Left ventricle myocardium inferior (tissue), 1 donor: ENCODE measurements at places on chromosomes 3 and 15. TPM values are rescaled to one million over a fixed set of nuclear protein-coding genes. Genes with fewer than 3 reads are reported as not detected.

GRCh38 chr3:186273586-186273985, 88.4 kb downstream of the DGKG start:
- peak; percentile 65 for DNase-seq

DNA sequence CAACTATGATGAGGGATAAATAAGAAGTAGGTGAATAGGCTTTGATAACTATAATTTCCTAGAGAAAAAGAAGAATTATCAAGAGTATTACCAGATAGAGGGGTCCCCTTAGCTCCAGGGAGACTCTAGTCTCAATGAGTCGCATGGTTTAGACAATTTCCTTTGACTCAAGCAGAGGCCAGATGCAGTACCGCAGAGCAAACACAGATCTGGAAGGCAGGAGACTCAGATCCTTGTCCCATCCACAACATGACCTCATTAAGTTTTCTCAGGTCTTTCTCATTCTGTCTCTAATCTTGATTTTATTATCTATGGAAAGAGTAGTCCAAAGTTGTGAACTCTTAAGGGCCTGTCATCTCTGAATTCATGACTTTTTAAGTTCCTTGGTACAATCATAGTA, 987.9 kb downstream of the NTRK3 start:
- DNase-seq = no peak

GRCh38 chr3:136989781-136990524, 32.2 kb downstream of the IL20RB start:
- no peak for DNase-seq

DNA sequence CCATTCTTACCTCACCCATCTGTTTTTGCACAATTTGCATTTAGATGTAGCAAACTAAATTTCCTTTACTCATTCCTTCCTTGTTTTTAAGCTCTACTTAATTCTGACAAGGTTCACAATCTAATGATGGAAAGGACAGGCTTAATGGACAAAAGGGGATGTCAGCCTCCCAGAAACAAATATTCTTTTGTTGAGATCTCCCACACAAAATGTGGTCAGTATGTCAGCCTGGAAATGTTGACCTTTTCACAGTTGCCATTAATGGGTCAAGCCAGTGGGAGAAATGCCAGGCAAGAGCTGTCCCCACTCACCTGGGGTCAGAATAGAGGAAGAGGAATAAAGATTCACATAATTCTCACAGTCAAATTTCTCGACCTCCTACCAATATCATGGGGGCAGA, 27.0 kb downstream of the WWTR1 start:
- no peak for DNase-seq

- DNase-seq = no peak
Observed at GRCh38 chr3:54969652-54970051, 41.8 kb upstream of the LRTM1 start.

DNA sequence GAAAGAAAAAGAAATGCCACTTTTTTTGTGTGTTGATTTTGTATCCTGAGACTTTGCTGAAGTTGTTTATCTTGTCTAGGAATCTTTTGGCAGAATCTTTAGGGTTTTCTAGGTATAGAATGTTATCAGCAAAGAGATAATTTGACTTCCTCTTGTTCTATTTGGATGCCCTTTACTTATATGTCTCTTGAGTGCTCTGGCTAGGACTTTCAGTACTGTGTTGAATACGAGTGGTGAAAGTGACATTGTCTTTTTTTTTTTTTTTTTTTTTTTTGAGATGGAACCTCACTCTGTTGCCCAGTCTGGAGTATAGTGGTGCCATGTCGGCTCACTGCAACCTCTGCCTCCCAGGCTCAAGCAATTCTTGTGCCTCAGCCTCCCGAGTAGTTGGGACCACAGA, 64.7 kb upstream of the NPHP3 start:
- no peak for DNase-seq

DNA sequence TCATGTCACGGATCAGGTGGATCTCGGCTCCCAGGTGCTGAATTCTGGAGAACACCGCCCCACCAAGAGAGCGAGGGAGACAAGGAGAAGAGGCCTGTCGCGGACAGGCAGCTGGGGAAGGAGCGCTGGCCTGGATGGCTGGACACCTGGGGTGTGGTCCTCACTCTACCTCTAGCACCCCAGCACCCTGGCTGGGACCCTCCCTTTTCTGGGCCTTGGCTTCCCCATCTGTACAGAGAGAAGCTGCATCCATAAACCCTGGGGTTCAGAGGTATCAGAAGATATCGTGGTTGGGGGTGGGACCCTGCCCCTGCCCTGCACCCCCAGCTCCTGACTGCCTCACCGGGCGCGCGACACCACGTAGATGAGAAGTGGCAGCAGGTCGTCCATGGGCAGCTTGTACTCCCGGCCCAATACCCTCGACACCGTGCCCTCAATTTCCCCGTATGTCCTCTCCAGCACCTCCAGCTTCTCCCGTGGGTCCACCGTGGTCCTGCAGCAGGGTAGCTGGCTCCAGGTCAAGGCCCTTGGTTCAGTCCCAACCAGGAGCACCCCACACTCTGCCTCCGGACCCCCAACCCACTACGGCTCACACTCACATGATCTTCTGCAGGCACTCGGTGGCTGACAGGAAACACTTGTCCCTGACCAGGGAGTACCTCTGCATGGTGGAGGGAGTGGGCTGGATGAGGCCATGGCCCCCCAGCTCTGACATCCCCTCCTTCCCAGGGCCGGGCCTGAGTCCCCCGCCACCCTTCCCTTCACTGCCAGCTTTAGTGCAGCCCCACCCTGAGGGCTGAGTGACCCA, 21.7 kb downstream of the ALS2CL start:
- peak; percentile 15 for DNase-seq

GRCh38 chr3:122627301-122627700, 49.9 kb downstream of the PARP15 start:
- no peak for DNase-seq

DNA sequence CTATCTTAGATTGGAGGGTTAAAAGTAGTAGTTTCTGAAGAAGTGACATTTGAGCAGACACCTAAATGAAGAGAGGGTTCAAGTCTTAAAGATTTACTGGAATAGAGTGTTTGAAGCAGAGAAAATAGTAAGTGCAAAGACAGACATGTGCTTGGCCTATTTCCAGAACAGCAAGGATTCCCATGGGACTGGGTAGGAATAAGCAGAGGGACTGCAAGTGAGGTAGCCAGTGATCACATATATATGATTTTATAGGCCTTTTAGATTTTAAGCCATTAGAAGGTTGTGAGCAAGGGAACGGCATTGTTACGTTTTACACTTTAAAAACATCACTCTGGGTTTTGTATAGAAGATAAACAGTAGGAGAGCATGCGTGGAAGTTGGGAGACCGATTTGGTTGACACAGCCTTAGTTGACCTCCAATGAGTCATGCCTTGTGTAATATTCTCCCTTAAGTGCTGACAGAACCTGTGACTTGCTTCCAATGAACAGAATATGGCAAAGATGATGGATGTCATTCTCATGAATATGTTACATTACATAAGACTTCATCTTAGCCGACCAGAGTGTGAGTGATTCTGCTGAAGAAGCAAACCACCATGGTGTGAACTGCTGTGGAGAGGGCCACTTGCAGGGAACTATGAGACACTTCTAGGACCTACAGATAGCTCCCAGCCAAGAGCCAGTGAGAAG, 37.1 kb upstream of the SLC4A7 start:
- no peak for DNase-seq

GRCh38 chr15:19944261-19944888, 597.2 kb downstream of the GOLGA6L6 start:
- DNase-seq = no peak

- DNase-seq = peak; percentile 99
Observed at GRCh38 chr3:185937689-185938374, at the start of gene TRA2B. Gene TRA2B (minus strand): TSS chr3:185938014. CDS start chr3:185937860, 154 bp downstream.

- DNase-seq = no peak
Observed at GRCh38 chr15:57190208-57190607, 186.1 kb upstream of the CGNL1 start.

GRCh38 chr3:13532631-13533030, 16.3 kb upstream of the FBLN2 start:
- no peak for DNase-seq

GRCh38 chr3:159766563-159767185, 222.0 kb upstream of the IL12A start:
- no peak for DNase-seq

DNA sequence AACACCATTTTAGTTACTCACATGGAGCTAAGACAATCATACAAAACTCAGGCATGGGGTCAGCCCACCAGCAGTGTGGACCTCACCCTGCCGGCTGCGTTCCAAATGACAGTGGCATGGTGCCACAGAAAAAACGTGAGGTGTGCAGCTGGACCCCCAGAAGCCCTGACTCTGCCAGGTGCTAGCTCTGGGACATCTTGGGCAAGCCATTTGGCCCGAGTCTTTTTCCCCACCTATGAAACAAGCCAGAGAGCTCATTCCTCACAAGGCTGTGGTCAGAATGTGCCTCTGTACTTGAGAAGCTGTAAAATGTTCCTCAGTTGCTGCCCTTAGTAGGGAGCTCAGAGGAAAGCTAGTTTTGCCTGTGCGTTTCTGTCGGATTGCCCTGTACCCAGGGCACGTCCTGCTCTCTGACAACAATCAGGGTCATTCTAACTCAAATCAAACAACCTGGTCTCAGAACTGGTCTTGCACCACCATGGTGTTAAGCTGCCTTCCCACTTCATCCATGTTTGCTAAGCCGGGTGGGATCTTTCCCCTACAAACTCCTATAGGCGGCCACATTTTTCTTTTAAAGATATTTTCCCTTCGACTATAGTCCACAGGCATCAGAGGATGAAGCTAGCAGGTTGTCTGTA, 44.9 kb downstream of the LIPC start:
- no peak for DNase-seq

DNA sequence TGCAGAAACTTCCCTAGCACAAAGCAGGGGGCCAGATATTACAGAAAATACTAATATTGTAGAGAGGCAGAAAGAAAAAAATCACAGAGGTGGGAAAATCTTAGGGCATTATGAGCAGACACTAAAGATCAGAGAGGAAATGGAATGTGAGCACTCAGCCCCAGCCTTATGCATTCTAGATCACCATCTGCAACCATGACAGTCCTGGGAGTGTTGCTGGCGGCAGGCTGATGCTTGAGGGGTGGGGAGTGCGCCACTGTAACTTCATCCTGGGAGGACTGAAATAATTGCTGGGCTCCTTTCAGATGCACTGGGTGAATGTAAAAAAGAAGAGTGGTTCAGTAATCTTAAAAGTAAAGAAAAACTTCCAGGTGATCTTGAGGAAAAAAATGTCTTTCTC, 427.6 kb upstream of the SEMA6D start:
- DNase-seq = no peak

- DNase-seq = no peak
Observed at GRCh38 chr3:46835054-46835453, 28.2 kb downstream of the MYL3 start.

GRCh38 chr3:70000028-70000410, 486 bp downstream of the SAMMSON start:
- no peak for DNase-seq

- no peak for DNase-seq
Observed at GRCh38 chr3:185308126-185308754, 54.4 kb upstream of the EHHADH start.

DNA sequence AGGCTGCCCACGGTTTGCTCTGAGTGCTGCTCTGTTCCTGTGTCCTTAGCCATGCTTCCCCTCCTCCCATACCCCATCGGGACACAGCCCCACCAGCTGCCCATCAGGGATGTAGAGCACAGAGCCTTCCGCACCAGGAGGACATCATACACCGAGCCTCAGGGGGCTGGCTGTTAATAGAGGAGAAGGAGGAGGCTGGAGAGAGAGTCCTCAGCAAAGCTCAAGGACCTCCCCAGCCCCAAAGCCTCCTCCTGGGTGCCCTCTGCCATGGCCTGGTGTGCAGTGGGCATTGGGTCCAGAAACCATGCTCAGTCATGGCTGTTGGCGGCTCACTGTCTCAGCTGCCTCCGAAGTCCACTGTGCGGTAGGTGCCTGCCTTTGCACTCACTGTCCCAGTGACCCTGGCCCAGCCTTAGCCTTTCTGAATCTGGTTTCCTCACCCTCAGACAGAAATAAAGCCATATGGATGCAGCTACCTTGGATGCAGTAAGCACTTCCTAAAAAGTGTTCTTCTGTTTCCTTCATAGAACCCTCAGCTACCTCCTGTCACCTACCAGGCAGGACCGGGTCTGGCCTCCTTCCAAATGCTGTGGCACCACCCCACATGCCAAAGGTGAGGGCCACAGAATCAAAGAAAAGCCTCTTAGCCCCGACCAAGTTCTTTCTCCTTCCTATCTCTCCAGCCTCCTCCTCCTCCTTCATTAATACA, 53.9 kb downstream of the ACAD9 start:
- DNase-seq = no peak

DNA sequence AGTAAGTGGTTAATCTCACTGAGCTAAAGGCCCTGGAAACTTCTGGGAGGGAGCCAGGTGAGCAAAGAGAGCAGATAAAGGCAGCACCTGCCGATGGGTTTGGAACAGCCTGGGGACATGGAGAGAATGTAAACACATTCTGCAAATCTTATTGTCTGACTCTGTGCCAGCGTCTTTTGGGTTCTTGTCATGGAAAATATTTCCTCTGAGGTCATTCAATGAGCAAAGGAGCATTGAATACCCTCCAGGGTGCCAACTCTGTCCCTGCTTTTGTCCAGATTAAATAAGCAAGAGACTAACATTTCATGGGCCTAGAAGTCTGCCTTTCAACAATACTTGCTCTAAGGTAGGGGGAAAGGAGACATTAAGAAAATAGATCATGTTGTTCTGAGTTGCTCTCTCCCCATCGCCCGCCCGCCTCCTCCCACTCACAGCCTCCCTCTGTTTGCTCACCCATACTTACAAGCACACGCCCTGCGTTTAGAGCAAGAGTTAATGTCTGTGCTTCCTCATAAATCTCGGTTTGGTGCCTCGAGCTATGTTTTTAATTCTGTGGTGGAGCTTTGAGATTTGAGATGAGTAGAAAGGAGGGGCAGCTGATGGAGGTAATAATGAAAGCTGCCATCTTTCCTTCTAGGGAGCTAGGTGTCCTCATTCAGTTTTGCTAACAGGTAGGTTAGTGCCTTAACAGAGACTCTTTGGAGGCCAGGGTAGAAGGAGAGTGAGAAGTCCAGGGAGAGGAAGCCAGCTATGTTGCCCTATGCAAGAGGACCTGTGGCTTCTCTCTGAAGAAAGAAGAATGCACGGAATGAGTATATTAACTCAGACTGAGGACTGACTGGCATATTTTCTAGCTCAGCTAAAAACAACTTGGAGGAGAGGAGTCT, 132.9 kb downstream of the TPRG1 start:
- no peak for DNase-seq

GRCh38 chr3:183497313-183497712, 58.2 kb downstream of the KLHL6 start:
- DNase-seq = no peak

DNA sequence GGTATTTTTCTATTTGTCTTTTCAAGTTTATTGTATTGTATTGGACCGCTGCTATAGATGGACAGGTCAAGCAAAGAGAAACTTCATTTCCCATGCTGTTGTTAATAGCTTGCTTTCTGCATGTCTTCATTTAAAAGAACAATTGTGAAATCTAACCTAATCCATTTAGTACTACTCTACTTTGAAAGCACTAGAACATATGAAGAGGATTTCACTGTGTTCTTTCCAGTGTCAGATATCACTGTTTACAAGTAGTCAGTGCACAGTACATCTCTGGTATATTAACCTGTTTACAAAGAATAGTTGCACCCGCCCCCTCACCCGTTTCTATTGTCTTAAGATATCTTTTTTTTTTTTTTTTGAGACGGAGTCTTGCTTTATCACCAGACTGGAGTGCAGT, 21.8 kb upstream of the EDEM1 start:
- no peak for DNase-seq

GRK7 gene
- not detected for total RNA-seq

CSPG5 gene
- total RNA-seq = 0.22 TPM

ANKRD34C gene
- total RNA-seq = 0.66 TPM

CLDN11 gene
- total RNA-seq = 4.3 TPM

MYEF2 gene
- total RNA-seq = 11.9 TPM

CMC1 gene
- total RNA-seq = 41.0 TPM
